ENCODE measurements at places on chromosomes 6 and 20. TPM values are rescaled to one million over a fixed set of nuclear protein-coding genes. Genes with fewer than 3 reads are reported as not detected.
A peak's percentile ranks its signal among the peaks of the same experiment; 100 is the strongest.

DNA sequence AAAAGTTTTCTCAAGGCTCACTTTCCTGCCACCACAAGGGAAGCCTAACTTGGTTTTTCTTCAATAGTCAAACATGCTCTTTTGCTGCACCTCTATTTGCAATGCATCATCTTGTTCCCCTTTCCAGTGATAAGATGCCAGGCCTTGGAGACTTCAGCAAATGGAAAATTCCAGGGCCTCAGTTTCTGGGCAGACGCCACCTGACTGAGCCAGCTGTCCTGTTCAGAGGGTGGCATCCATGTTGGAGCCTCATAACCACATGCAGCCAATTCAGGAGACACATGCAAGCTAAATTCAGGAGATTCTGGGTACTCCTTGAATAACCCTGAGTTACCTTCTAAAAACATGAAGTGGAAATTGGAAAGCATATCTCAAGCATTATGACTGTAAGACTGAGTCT is 285.6 kb upstream of the RNF24 start:
- DNase-seq = no peak
- H3K4me3 ChIP-seq = no peak overlapping the region
- no peak overlapping the region for H3K27ac ChIP-seq

DNA sequence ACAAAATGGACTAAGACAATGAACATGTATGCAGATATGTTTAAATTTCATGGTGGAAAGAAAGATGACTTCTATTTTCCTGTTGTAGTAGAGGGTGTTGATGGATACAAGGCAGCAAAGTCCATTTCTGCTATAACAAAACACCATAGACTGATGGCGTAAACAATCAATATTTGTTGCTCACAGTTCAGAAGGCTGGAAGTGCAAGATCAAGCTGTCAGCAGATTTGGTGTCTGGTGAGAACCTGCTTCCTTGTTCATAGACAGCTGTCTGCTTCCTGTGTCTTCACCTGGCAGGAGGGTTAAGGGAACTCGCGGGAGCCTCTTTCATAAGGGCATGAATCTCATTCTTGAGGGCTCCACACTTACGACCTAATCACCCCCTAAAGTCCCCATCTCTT is 83.0 kb upstream of the ELOVL5 start:
- no peak overlapping the region for H3K4me3 ChIP-seq
- H3K36me3 ChIP-seq = no peaks in the 10 kb centered on the region
- H3K27ac ChIP-seq = no peak overlapping the region
- H3K27me3 ChIP-seq = no peaks in the 10 kb centered on the region
- DNase-seq = no peak
- peaks cover 28% of the 10 kb centered on the region for H3K4me1 ChIP-seq

Gene ELOVL2
- not detected for total RNA-seq

Gene RALY
- 149 TPM for total RNA-seq

- H3K36me3 ChIP-seq = no peaks in the 10 kb centered on the region
- H3K4me1 ChIP-seq = no peaks in the 10 kb centered on the region
- no peak overlapping the region for H3K4me3 ChIP-seq
- H3K27me3 ChIP-seq = peaks cover 44% of the 10 kb centered on the region
Observed at GRCh38 chr6:13932785-13933184, 8.0 kb downstream of the RNF182 start.

- no peak for DNase-seq
- no peaks in the 10 kb centered on the region for H3K36me3 ChIP-seq
- H3K27ac ChIP-seq = no peak overlapping the region
- no peaks in the 10 kb centered on the region for H3K4me1 ChIP-seq
Observed at GRCh38 chr6:51260003-51260402, 441.3 kb downstream of the TFAP2B start.

DNA sequence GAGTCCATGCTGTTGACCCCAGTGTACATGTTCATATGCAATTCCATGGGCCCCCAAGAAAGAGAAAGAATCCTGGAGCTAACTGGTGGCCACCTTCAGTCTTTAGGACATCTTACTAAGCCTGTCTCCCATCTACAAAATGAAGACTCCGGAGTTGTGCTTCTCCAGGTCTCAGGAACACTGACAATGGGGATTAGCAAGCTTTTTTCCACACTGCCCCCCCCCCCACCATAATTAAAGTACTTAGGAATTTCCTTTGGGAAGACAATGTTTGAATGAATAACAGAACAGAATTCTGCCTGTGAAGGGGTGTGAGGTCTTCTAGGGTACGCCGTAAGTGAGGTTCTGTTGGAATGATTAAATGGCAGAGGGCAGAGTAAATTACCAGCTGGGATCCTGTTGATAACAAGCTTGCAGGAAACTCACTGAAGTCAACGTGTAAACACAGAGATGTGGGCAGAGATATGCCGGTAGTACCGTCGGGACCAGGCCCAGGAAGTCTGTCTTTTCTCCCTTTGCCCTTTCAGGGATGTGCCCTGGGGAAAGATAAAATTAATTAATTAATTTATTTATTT is 63.1 kb downstream of the ANKRD6 start:
- no peaks in the 10 kb centered on the region for H3K36me3 ChIP-seq
- no peak for DNase-seq
- H3K4me1 ChIP-seq = no peaks in the 10 kb centered on the region
- peaks cover 12% of the 10 kb centered on the region for H3K27me3 ChIP-seq

Gene GCNT2
- total RNA-seq = 2.8 TPM

- peaks cover 18% of the 10 kb centered on the region for H3K36me3 ChIP-seq
- H3K27ac ChIP-seq = peak overlapping the region; percentile 93
- H3K4me1 ChIP-seq = peaks cover 64% of the 10 kb centered on the region
- no peak for DNase-seq
- no peaks in the 10 kb centered on the region for H3K27me3 ChIP-seq
- peak overlapping the region; percentile 50 for H3K4me3 ChIP-seq
Observed at GRCh38 chr6:85464722-85465150, 14.9 kb downstream of the NT5E start.

Gene LY6G5C
- total RNA-seq = 4.6 TPM

GRCh38 chr6:68108233-68108835 is 526.7 kb upstream of the ADGRB3 start:
- H3K4me1 ChIP-seq = no peaks in the 10 kb centered on the region
- no peak for DNase-seq
- no peaks in the 10 kb centered on the region for H3K36me3 ChIP-seq
- no peaks in the 10 kb centered on the region for H3K27me3 ChIP-seq

- no peak for DNase-seq
- H3K27me3 ChIP-seq = peaks cover 28% of the 10 kb centered on the region
- H3K36me3 ChIP-seq = no peaks in the 10 kb centered on the region
- no peak overlapping the region for H3K4me3 ChIP-seq
- H3K27ac ChIP-seq = no peak overlapping the region
Observed at GRCh38 chr6:35778437-35778836, 2.0 kb downstream of the CLPSL2 start.

DNA sequence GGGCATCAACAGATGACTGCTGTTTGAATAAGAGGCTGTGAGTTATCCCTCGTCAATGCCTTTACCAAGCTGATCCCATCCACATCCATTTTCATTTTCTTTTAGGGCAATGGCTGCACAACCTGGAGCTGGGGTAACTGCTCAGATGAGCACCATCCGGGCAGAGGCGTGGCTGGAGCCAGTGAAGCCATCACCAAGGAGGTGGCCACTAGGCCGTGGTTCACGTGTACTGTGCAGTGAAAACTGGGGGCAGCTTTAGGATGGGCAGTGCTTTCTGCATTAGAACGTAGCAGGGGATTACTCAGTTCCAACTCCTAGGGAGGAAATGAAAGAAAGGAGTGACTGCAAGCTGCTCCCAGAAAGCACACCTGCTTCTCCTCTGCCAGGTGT is 51.2 kb downstream of the RRBP1 start:
- H3K4me3 ChIP-seq = no peak overlapping the region
- no peak for DNase-seq
- H3K4me1 ChIP-seq = no peaks in the 10 kb centered on the region
- no peaks in the 10 kb centered on the region for H3K27me3 ChIP-seq

Gene ENPP4
- total RNA-seq = 5.4 TPM

- H3K36me3 ChIP-seq = no peaks in the 10 kb centered on the region
- H3K4me1 ChIP-seq = no peaks in the 10 kb centered on the region
- no peak overlapping the region for H3K4me3 ChIP-seq
- DNase-seq = no peak
- no peak overlapping the region for H3K27ac ChIP-seq
Observed at GRCh38 chr6:98287876-98288275, 546.5 kb upstream of the POU3F2 start.

Gene FGD2
- total RNA-seq = 0.64 TPM

Gene GSTA1
- total RNA-seq = not detected

DNA sequence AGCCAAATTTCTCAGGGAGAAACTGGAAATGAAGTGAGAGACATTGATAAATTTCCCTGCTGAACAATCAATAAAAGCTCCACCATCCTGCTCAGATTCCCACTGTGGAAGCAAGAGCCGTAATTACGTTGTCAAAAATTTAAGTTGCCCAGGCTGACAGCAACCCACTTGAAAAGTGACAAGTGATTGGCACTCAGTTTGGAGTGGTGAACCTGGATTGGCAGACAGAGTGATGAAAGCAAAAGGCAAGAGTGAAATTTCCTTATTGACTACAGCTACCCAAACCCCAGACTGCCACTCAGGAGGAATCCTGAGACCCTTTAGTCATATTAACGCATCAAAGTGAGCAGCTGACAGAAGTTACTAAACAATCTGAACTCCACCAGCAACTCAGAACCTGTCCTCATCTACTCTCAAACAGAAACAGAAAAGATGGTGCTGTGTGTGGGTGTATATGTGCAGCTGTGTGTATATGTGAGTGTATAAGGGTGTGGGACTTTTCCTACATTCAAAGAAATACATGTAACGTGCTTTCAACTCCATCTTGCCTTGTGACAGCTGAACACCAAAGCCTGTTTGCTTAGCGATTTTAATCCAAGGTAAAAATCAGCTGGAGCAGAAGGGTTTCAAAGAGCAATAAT is 157.4 kb downstream of the PKHD1 start:
- H3K27me3 ChIP-seq = no peaks in the 10 kb centered on the region
- no peaks in the 10 kb centered on the region for H3K36me3 ChIP-seq
- no peak overlapping the region for H3K27ac ChIP-seq
- no peak for DNase-seq

DNA sequence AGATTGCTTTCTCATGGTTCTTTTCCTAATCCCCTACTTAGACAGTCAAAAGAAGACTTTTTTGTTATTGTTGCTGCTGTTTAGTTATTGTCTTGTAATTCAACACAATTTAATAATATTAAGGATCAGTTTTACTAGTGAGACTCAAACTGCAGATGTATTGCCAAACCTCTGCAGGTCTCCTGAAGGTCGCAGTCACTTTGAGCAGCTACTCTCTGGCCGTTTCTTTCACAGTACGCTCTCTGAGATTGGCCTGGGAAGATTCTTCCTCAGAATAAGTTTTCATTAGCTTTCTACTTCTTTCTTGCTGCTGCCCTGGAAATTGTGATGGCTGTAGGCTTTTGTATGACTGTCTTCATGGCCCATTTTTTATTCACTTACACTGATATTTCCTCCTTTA is 930.8 kb downstream of the QKI start:
- H3K27me3 ChIP-seq = no peaks in the 10 kb centered on the region
- H3K4me1 ChIP-seq = no peaks in the 10 kb centered on the region
- H3K36me3 ChIP-seq = no peaks in the 10 kb centered on the region
- H3K27ac ChIP-seq = no peak overlapping the region
- DNase-seq = no peak

All from activated T-helper 2 cell treated with anti-CD3 and anti-CD28 coated beads, Interferon-gamma antibody, Interleukin-2, Interleukin-4, amounts not matched to agents 10 μg/mL and 5 μg/mL and 100 μg/mL, durations not matched to agents 14 hours and 24 hours and 36 hours (primary cell).